ENCODE measurements at places on chromosomes 5 and 9.
A peak's percentile ranks its signal among the peaks of the same experiment; 100 is the strongest.

- DNase-seq: no peak
Observed at GRCh38 chr9:22343218-22343611, 103.4 kb upstream of the DMRTA1 start.

DNA sequence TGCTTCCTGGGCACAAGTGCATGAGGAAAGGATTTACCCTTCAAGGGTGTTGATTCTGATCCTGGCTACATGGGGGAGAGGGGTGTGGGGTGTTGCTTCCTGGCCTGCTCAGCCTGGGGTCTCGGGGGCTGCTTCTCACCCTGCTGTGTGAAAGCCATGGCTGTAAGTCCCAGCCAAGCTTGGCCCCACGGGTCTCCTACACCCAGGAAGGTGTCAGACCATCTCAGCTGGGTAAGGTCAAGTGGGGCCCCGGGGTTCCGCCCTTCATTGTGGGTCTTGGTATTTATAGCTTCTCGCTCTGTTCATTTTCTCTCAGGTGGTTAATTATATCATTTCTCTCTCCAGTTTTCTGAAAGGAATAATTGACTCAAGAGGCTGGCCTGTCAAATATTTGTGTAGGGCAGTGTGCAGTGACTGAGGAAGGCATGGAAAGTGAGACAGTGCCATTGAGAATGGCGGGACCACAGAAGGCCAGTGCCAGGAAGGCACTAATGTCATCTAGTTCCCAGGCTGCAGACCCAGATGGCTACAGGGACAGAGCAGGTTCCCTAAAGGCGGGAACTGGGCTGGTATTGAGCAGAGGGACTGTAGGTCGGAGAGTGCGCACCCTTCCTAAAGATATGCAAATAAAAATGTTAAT lies 126.0 kb downstream of the FOXD1 start:
- DNase-seq: no peak

- no peak for DNase-seq
Observed at GRCh38 chr5:2311851-2312250, 429.1 kb upstream of the IRX4 start.

- DNase-seq: no peak
Observed at GRCh38 chr9:99415606-99416005, 193.5 kb downstream of the SEC61B start.

DNA sequence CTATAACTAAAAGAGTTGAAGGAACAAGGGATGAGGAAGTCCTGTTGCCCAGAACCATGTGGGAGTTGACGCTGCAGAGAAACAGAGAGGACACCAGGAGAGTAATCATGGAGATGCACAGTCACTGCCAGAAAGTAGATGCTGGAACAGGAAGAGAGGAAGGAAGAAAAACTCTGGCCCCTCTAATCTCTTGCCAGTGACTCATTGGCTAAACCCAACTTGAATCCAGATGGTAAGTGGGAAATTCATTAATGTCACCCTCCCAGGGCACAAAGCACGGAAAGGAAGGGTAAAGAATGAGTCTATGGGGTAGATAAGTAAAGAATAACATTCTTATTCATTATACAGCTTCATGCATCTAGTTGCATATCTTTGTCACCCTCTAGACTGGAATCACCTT lies 631.9 kb downstream of the PRELID2 start:
- no peak for DNase-seq

DNA sequence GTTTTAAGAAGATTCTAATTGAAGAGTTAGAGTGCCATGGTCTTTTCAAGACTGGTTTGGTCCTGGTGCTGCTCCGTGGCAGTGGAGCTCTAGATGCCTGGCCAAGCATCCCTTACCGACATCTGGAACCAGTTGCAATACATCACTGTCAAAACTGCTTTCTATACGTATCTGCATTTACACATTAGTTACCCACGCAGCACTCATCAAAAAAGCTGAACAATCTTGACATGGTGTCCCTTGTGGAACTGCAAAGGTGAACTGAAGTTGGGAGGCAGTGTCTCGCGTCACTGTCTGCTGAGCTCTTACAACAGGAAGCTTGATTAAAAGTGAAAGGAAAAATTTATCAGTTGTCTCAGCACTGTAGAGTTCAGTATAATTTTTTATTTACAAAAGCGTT lies 82.6 kb downstream of the PBX3 start:
- DNase-seq: peak; percentile 15

- DNase-seq: no peak
Observed at GRCh38 chr9:109101810-109102209, 17.9 kb downstream of the TMEM245 start.

DNA sequence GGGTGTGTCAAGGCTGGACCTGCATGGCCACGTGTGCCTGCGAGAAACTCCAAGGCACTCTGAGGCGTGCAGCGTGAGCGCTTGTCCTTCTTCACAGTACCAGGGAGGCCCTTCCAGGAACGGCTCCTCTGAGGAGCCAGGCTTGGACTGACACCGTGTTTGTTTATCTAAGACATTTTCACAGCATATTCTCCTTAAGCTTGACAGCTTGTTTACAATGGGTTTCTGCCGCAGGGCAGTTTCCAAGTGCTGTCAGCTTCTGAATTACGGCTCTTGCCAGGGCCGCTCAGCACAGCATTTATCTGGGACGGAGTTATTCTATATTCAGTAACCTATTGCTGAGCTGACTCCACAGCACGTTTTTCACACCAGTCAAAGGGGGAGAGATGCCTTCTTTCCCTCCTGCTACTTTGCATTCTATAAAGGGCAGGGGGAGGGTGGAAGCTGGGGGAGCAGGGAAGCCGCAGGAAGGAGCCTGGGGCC lies 98.4 kb downstream of the LMNB1 start:
- DNase-seq: no peak

DNA sequence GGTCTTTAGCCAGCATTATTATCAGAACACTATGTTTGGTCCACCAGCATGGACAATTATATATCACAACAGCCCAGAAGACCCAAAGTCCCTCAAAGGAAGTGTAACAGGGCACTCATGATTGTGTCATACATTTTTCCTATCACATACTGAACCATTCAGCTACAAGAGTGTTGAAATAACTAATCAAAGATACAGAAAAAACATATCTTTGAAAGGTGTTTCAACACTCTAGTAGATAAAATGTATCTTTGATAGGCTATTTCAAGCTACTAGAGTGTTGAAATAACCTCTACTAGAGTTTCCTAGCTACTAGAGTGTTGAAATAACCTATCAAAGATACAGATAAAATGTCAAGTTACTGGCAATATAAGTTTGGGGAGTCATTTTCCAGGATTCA lies 545.0 kb downstream of the PRR16 start:
- DNase-seq: no peak

DNA sequence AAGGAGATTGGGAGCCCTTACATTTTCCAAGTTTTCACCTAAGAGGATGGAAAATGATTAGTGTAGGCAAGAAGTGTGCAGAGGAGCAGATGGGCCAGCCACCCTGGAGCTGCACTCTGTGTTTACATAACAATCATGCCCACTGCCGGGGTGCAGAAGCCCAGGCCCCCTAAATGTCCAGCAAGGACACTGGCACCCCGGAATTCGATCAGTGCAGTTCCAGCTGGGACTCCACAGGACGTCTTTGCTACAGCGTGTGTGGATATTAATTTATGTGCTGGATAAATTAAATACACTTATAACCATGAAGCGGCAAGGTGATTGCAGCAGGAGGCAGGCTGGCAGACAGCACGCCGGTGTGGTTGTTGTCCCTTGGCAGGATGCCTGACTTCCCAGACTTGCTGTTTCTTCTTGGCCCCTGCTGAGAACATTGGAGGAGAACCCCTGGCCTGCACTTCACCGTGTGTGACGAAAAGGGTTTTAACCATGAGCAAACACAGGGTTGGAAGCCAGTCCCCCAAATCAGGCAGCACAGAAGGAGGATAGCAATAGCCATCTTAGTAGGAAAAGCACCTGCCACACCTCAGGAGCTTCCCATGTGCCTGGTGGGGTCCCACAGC lies 73.7 kb downstream of the GADD45G start:
- DNase-seq: no peak

- DNase-seq: no peak
Observed at GRCh38 chr5:73759771-73760170, 133.8 kb downstream of the ARHGEF28 start.

DNA sequence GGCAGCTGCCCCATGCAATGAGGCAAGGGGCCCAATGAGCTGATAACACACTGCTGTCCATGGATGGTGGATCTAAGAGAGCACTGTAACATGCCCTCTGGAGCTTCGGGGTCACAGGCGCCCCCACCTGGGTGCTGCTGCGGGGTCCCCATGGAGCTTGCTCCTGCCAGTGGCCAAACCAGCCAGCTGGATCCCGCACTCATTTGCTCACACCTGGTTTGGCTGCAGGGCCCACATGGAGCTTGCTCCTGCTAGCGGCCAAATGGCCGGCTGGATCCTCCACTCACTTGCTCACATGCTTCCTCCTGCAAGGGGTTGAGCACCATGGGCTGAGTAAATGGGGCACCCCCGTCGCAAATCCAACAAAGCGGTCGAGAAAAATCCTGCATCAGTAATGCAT lies 68.3 kb upstream of the ARL15 start:
- DNase-seq: no peak

GRCh38 chr5:142119051-142119625 lies 10.6 kb downstream of the NDFIP1 start:
- DNase-seq: no peak

DNA sequence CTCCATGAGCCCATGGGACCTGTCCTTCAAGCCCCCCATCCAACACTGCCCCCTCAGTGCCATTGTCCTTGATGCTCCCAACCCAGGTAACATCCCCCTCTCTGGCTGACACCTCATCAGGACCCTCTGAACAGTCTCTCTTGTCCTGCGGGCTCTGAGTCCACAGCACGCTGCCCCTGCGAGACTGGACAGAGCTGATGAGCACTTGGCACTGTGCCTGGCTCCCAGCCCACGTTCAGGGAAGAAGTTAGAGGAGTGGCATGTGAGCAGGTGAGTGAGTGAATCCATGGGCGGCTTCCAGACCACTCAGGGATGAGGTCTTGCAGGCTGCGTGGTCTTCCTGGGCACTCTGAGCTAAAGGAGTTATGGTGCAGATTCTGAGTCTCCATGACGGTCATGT lies 70.7 kb downstream of the PAX5 start:
- no peak for DNase-seq

- no peak for DNase-seq
Observed at GRCh38 chr5:173699966-173700365, 83.5 kb upstream of the BOD1 start.

DNA sequence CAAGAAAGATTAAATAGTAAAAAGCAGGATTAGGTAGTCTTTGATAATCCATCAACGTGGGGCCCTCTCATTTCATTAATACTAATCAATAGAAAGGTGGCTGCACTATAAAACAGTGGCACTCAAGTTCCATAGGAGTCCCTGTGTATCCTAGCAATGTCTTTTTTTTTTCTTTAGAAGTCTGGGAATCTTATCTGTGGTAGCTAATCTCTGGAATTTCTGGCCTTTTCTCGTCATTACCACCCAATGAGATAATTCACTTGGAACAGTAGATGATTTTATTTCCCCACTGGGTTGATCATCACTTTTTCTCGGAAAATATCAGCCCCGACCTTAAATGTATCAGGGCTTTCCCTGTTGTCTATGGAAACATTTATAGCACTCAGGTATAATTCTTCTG lies 86.8 kb upstream of the CDH6 start:
- no peak for DNase-seq

DNA sequence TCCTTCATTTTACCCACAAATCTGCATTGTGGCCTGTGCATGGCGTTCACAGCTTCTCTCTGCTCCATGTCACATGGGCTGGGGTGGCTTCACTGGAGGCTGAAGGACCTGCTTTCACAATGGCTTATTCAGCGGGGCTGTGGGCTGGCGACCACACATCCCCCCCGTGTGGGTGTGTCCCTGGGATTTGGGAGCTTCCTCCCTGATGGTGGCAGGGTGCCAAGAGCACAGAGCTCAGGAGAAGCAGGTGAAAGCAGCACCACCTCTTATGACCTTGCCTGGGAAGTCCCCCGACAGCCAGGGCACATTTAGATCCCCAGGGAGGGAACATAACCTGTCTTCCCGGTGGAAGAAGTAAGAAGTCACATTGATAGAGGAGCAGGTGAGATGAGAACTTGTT lies 5.0 kb upstream of the MED10 start:
- DNase-seq: no peak

DNA sequence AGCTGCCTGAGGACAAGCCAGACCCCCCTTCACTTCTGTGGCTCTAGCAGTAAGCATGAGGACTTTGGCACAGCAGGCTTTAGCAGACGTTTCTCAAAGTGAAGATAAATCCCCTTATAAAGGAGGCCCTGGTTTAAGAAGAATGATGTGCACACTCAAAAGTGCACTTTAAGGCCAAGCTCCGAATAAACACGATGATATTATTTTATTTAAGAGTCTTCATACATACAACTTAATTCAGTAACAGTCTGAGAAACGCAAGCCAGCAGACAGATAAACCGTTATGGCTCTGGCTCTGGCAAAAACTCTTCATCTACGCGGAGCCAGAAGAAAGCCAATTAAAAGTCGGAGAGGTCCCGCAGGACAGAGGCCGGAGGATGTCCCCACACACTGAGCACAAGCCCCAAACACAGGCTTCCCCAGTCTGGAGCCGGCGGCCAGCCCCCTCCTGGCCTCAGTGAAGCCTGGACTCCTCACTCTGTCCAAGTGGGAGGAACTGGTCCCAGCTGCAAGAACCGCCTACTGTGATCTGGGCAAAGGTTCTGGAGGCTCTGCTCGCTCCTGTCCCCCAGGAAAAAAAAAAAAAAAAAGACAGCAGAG lies 44.6 kb downstream of the ADAMTS2 start:
- no peak for DNase-seq

GRCh38 chr5:156109317-156110023 lies 217.5 kb upstream of the SGCD start:
- DNase-seq: no peak

GRCh38 chr9:129914051-129914450 lies 78.8 kb downstream of the USP20 start:
- DNase-seq: no peak

DNA sequence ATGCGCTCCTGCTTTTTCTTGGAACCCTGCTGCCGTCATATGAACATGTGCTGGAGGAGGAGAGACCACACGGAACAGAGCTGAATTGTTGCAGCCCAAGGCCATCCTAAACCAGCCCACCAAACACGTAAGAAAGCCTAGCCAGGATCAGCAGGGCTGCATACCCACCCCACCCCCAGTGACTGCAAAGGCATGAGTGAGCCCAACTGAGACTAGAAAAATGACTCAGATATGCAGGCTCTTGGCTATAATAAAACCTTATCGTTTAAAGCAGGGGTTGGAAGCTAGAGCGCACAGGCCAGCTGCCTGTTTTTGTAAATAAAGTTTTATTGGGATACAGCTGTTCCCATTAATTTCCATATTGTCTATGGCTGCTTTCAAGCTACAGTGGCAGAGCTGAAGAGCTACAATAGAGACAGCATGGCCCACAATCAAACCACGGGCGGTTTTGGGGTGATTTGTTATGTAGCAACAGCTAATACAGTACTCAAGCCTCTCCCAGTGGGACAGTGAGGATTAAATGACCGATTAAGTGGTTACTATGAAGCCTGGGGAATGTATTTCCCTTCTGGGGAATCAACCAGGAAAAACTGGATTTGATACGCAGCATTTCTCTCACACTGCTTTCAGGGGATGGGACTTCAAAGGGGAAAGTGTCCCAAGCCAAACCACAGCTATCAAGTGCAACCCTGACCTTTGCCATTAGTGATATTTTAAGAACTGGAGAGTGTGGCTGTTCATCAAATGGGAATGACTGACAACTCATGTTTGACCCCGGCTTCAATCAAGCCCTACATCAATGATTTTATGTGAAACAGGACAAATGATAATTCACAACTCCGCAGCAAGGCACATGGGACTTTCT lies 6.3 kb downstream of the SHB start:
- DNase-seq: no peak

GRCh38 chr9:128635266-128636023 lies 21.2 kb downstream of the DYNC2I2 start:
- no peak for DNase-seq
